ENCODE measurements at places on chromosomes 7 and 10. TPM values are rescaled to one million over a fixed set of nuclear protein-coding genes. Genes with fewer than 3 reads are reported as not detected.

ZEB1 gene
- 185 TPM for total RNA-seq

HIPK2 gene
- total RNA-seq, result 44.9 TPM

PLPP4 gene
- total RNA-seq, result 4.7 TPM

GLRX3 gene
- 166 TPM for total RNA-seq

PTPN12 gene
- total RNA-seq, result 134 TPM

OR2A1 gene
- total RNA-seq, result not detected

FAM221A gene
- 2.1 TPM for total RNA-seq

HECW1 gene
- total RNA-seq, result not detected

TRPV6 gene
- not detected for total RNA-seq

FRMPD2 gene
- total RNA-seq, result 0.07 TPM

CACNB2 gene
- total RNA-seq, result not detected

GFRA1 gene
- not detected for total RNA-seq

C10orf53 gene
- not detected for total RNA-seq

SLC18A3 gene
- total RNA-seq, result not detected

LBX1 gene
- total RNA-seq, result not detected

COL17A1 gene
- total RNA-seq, result 1.7 TPM

CCDC3 gene
- total RNA-seq, result 1.8 TPM

TRIM74 gene
- total RNA-seq, result not detected

RNF148 gene
- 4.4 TPM for total RNA-seq

RBM20 gene
- total RNA-seq, result not detected

HOXA7 gene
- 0.27 TPM for total RNA-seq

CLDN3 gene
- total RNA-seq, result 0.27 TPM

CARD11 gene
- total RNA-seq, result 10.1 TPM

Measured in thoracic aorta endothelial cell (primary cell).